ENCODE measurements at places on chromosomes 12 and 14. TPM values are rescaled to one million over a fixed set of nuclear protein-coding genes. Genes with fewer than 3 reads are reported as not detected.

DNA sequence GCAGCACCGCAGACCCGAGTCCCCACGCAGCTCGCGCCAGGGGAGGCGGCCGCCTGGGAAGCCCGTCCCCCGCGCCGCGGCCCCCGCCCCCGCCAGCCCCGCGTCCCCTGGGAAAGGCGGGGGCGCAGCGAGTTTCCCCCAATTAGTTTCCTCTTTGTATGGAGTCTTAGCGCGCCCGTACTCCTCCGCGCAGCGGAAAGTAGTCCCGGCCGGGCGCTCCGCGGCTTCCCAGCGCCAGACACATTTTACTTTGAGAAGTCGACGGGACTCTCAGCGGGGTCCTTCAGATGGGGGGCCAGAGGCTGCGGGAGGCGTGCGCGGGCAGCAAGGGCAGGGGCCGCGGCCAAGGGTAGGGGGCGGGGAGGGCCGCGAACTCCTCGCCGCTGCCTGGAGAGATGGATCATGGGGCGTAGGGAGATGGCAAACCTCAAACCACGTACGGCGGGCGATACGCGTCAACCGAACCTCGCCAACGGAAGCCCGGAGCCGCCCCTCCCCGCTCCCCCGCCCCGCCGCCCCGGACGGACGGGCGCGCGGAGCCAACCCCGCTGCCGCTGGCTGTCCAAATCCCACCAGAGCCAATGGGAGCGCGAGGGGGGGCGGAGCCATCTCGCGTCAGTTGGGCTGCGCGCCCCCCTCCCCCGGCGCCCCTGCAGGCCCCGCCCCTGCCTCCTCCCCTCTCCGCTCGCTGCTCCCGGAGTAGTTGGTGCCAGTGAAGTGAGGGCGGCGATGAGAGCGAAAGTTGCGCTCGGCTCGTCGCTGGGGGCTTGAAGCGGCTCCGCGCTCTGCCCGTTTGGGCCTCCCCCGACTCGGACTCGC is at the start of gene RCOR1:
RCOR1 (plus strand) TSS at position 706 of the 819 bp plus-strand sequence. CDS start 238 bp downstream, outside the sequence.
- peak; percentile 99 for DNase-seq
- H3K36me3 ChIP-seq: no peaks in the 10 kb centered on the region
- no peaks in the 10 kb centered on the region for H3K27me3 ChIP-seq
- peaks cover 43% of the 10 kb centered on the region for H3K4me1 ChIP-seq
- peak within 1 kb of the TSS; percentile 99 for H3K4me3 ChIP-seq
- peak within 1 kb of the TSS; percentile 99 for H3K27ac ChIP-seq

Gene RFC5
- total RNA-seq: 4.4 TPM

DNA sequence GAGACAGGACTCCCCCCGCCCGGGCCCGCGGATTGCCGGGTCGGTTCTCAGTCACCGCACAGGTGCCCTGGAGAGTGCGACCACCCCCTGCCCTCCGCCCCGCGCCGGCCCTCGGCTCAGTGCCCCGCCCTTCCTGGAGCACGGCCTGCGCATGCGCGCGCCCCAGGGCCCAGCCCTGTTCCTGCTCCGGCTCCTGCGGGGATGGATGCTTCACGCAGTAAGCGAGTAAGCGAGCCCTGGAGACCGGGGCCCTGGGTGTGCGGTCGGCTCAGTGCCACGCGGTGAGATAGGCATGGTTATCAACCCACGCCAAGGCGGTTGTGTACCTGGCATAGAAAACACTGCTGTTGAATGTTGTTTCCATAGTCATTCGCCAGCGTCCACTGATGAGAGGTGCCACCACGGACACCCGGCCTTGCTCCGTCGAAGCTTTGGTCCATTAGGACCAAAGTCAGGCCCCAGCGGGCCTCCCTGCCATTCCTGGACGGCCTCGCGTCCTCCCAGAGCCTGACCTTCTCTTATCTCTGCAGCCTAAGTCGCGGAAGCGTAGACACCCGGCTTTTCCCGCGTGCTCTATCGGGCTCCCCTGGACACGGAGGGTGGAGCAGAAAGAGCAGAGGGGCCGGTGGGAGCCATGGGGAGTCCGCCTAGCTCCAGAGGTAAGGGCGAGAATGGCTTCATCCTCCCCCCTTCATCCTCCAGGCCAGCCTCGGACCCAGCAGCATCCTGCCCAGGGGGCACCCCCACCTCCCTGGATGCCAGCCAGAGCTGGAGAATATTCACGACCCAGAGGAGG is 90.6 kb downstream of the PAPOLA start:
- peak overlapping the region; percentile 59 for H3K4me3 ChIP-seq
- peaks cover 64% of the 10 kb centered on the region for H3K27me3 ChIP-seq
- H3K36me3 ChIP-seq: no peaks in the 10 kb centered on the region
- peaks cover 11% of the 10 kb centered on the region for H3K4me1 ChIP-seq
- peak; percentile 41 for DNase-seq
- no peak overlapping the region for H3K27ac ChIP-seq

Gene ACAD10
- total RNA-seq: 36.6 TPM

Gene BMP4
- total RNA-seq: 9.8 TPM

All from left ventricle myocardium inferior (tissue), 1 donor.